ENCODE measurements at places on chromosomes 5 and 9. TPM values are rescaled to one million over a fixed set of nuclear protein-coding genes. Genes with fewer than 3 reads are reported as not detected.

The PFN3 gene
- not detected for total RNA-seq

The PCDHGA2 gene
- total RNA-seq: 0.19 TPM

The PCDHGA7 gene
- total RNA-seq: 0.28 TPM

The CKMT2 gene
- total RNA-seq: 0.33 TPM

The SLC1A3 gene
- total RNA-seq: 2.6 TPM

The ANKRD18B gene
- 1.0 TPM for total RNA-seq

The BSPRY gene
- 2.3 TPM for total RNA-seq

The COL5A1 gene
- 7.6 TPM for total RNA-seq

The SLC34A3 gene
- total RNA-seq: not detected
